ENCODE measurements at places on chromosomes 4 and X. TPM values are rescaled to one million over a fixed set of nuclear protein-coding genes. Genes with fewer than 3 reads are reported as not detected.

GRCh38 chrX:132795181-132795580 is 163.2 kb downstream of the HS6ST2 start:
- no peak for DNase-seq

DNA sequence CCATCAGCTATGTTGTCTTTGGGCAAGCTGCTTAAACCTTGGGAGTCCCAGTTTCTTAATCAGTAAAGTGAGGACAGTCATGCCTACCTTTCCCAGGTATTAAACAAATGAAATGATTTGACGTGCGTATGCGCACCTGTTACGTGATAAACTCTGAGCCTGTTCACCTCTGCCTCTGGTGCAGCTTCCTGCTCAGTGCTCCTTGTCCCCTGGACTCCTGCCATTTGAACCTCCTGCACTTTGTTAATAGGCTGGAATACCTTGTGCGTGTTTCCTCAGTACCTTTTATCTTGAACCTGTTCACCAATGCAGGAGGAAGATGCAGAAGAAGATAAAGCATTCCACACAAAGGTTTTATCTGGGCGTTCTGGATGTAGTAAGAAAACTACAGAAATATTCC is 211.9 kb downstream of the CEP135 start:
- no peak for DNase-seq

GRCh38 chr4:2893772-2894171 is 50.1 kb downstream of the ADD1 start:
- no peak for DNase-seq

- DNase-seq = peak; percentile 63
Measured at GRCh38 chrX:130079824-130080406, 30.4 kb downstream of the ELF4 start.

DNA sequence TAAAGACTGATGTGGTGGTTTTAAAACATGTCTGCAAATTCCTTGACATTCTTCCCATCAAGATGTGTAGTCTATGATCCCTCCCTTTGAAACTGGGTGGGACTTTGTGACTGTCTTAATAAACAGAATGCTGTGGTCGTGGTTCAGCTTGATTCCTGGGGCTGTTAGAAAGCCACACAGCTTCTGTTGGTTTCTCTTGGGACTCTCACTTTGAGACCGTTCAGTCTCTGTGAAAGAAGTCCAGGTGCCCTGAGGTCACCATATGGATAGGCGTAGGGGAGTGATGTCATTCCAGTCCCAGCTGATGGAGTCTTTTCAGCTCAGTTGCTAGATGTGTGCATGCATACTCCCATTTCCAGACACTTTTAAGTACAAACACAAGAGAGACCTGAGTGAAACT is 216.6 kb downstream of the KDR start:
- no peak for DNase-seq

DNA sequence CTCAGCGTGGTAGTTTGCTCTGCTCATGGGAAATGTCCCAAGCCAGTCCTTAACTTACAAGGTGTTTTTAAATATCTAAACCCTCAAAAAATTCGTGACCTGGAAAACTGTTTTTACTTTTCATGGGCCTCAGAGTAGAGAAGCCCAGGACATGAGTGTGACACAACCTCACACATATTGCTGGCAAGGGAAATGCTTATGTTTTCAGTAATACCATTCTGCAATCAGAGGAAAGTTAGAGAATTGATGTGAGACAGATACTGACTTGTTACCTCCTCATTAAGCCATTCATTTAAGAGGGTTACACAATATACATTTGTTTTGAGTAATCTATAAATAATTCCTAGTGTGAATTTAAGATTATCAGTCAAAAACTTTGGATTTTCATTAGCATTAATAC is 209.5 kb downstream of the ARHGAP10 start:
- DNase-seq = no peak

PNCK gene
- total RNA-seq = not detected

WDR45 gene
- 65.5 TPM for total RNA-seq

GAB3 gene
- under 0.01 TPM for total RNA-seq

Measured in RPMI7951 (cell line).